ENCODE measurements at places on chromosomes 4 and X.

DNA sequence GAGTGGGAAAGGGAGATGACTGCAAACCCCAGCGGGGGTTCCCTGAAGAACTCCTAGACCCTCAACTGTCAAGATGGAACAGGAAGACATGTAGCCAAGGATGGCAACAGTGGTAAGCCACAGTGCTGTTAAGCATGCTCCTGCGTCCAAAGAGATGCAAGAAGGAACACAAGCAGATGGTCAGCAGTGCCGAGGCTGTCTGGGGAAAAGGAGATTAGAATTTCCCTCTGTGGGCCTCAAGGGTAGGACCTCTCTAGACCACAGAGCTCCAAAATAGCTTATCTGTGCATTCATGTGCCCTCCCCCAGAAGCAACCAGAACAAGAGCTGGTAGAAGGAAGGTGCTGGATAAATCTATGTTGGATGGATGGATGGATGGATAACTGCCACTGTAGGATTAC, 82.0 kb upstream of the CPEB2 start:
- no peak for DNase-seq

GRCh38 chr4:123564758-123565346, 168.3 kb downstream of the SPRY1 start:
- peak; percentile 77 for DNase-seq

GRCh38 chr4:24973404-24973746, 57.4 kb downstream of the LGI2 start:
- no peak for DNase-seq

DNA sequence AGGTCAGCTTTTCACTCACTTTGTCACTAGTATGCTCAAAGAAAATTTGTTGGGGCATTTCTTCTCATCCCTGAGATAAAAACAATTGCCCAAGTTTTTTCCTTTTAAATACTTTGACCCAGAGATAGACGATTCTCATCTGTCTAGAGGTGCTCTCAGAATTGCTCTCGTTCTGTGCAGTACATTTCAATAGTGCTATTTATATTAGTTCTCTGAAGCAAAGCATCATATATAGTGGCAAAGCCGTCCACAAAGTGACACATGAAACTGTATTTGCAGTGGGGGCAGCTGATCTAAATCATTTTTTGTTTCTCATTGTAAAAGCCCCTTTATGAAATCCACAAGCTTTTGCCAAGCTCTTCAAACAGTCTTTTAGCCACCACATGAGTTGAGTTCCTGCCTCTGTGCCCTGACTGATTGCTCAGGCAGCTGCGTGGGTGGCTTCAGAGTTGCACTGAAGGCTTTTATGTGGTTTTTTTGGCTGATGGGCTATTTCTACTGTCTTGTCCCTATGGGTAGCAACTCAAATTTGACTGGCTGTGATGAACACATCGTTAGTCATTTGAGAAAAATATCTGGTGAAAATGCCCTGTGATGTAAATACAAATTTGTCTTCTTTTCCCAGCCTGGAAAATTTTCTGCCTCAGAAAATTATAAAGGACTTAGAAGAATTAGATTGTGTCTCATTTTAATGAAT, 119.1 kb upstream of the OTUD4 start:
- no peak for DNase-seq

GRCh38 chr4:89834486-89835209, 2.3 kb downstream of the SNCA start:
- no peak for DNase-seq

DNA sequence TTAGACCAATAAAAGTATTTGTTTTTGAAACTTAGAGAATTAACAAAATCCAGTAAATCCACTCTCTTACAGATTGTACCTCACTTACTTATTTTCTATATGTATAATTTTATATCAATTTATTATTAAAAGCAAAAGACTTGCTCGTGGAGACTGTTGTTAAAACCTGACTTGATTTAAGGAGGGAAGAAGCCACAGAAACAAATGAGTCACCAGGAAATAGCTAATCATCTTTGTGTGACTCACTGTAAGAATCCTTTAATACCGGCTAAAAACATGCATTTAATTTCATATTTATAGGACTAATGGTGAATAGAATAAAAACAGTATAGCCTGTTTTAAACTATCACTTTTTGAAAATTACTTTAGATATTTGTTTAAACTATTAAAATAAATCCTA, 29.9 kb upstream of the UBE2NL start:
- peak; percentile 45 for DNase-seq

DNA sequence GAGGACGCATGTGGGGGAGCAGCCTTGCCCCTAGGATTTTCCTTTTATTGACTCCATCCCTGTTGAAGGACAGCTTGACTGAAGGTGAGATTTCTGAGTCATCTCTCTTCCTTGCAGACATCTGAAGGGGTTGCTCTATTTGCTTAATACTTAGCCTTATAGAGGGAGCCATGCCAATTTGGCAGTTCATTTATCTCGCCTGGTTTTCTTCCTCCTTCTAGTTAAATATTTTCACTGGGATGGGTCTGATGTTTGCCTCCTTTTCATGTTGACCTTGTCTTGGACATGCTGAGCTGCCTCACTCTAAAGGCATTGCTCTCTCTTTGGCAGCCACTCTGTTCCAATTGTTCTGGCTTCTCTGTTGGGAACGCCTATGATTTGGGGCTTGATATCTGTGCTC, 151.0 kb upstream of the PSAPL1 start:
- DNase-seq, result no peak

- peak; percentile 50 for DNase-seq
Measured at GRCh38 chr4:113106108-113106507, 56.7 kb downstream of the ANK2 start.

DNA sequence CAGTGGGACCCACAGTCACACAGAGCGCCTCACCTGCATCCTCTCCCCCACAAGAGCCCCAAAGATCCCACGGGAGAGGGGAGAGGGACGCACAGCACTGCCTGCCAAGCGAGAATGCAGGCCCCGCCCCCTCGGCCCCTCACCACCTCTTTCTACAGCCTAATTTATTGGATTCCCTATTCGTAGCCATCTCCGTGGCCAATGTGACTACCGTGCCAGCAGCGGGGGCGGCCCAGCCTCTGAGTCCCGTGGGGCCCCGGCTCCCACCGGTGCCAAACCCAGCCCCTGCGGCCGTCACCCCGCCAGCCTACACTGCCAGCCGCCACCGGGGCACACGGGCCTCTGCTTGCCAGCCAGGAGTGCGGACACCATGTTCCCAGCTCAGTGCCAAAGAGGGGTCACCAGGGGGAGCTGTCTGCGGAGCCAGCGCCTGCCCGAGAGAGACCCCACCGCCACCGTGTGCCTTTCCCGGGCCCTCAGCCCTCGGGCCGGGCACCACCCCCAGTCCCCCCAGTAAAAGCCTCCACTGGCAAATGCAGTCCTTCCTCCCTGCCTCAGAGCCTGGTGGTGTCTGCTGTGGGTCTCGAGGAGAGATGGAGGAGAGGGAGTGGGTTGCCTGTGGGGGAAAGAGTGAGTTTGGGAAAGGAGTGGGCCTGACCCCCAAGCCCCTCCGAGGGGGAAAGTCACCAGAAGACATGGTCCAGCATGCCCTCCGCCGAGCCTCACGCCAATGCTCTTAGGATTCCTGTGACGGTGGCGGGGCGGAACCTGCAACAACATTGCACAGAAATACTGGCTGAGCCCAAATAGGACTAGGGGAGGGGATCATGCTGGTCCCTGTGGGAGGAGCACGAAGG, 19.6 kb upstream of the PLXNB3 start:
- DNase-seq, result no peak

DNA sequence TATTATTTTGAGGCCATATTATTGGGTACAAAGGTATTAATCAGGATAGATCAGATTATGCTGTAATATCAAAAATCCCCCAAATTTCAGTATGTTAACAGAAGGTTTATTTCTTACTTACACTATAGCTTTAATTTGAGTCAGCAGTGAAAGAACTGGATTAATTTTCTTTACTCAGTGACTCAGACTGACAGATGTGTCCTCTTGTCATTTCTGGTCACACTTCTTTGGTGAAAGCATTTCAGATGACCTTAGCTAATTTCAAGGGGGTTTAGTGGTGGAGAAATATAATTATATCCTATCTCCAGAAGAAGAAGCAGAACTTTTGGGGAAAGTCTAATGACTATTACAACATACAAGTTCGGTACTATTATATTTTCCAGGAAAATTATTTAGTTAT, 12.4 kb downstream of the DDIT4L start:
- DNase-seq, result no peak

All from ACHN (cell line).